ENCODE measurements at places on chromosomes 5 and 9.
A peak's percentile ranks its signal among the peaks of the same experiment; 100 is the strongest.

- DNase-seq: peak; percentile 24
These were observed 109.3 kb downstream of the ATPSCKMT start for GRCh38 chr5:10140195-10140973.

- no peak for DNase-seq
These were observed 1.5 kb upstream of the RNF180 start for GRCh38 chr5:64164166-64164565.

- no peak for DNase-seq
These were observed 18.0 kb upstream of the LHX3 start for GRCh38 chr9:136222906-136223285.

- DNase-seq: no peak
These were observed 6.4 kb upstream of the ETF1 start for GRCh38 chr5:138549414-138549813.

DNA sequence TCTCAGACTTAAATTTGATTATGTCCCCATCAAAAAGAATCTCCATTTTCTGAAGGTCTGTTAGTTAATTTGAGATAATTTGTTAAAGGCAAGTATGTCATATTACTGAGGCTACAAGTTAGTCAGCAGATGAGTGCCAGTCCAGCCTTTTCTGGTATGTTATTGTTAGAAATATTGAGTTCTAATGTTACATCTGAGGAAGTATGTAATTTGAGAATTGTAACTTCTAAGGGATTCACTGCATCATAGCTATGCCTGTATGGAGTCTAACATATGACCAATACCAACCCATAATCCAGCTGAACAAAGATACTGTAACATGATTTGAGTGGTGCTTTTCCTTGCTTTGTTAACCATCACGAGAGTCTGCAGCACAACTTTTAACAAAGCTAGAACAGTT lies 13.9 kb downstream of the SLC23A1 start:
- no peak for DNase-seq

- no peak for DNase-seq
These were observed 3.2 kb upstream of the FBXO4 start for GRCh38 chr5:41921874-41922273.

DNA sequence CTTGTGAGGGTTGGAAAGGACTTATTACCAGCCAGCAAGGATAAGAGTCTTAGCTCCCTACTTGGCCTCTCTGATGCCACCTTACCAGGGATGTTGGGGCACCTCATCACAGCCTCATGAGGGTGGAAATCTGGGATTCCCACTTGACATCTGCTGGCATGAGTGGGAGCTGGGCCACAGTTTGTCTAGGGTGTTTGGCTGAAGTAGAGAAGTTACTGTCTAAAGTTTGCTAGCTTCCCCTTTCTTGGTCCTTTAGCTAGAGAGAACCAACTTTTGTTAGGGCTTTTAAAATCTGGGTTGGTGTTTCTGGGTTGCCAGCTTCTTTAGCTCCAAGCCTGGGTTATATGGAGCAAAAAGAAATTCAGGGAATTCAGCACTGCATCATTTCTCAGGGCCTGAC lies 57.5 kb upstream of the GNA14 start:
- DNase-seq: no peak

DNA sequence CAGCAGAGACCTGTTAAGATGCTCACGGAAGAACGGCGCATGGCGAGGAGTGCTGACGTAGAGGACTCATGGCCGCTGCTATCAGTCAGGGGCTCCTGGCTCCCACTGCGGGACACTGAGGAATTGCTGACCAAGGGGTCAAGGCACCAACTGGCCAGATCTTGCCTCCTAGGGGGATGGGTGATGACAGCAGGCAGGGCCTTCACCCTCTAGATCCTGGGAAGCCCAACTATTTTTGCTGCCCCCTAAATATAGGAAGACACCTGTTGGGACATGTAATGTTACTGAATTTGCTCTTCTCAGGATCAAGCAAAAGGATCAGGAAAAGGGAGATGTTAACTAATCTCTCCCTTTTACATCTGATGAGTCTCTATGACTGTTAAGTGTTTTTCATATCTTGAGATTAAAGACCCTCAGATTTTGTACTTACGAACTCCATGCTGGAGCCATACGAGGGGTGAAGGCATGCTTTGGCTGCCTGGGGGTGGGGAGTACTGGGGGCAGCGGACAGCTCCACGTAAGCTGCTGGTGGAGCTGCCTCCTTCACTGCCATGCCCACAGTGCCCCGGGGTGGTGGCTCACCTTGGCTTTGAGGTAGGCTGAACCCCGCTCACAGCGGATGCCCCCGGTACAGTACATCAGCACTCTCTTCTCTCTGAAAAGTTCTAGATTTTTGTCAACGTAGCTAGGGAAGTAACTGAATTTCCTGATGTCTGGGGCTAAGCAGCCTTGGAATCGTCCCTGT lies 28.1 kb downstream of the TSTD2 start:
- DNase-seq: no peak

- DNase-seq: no peak
These were observed 170.8 kb upstream of the FBN2 start for GRCh38 chr5:128708841-128709240.

DNA sequence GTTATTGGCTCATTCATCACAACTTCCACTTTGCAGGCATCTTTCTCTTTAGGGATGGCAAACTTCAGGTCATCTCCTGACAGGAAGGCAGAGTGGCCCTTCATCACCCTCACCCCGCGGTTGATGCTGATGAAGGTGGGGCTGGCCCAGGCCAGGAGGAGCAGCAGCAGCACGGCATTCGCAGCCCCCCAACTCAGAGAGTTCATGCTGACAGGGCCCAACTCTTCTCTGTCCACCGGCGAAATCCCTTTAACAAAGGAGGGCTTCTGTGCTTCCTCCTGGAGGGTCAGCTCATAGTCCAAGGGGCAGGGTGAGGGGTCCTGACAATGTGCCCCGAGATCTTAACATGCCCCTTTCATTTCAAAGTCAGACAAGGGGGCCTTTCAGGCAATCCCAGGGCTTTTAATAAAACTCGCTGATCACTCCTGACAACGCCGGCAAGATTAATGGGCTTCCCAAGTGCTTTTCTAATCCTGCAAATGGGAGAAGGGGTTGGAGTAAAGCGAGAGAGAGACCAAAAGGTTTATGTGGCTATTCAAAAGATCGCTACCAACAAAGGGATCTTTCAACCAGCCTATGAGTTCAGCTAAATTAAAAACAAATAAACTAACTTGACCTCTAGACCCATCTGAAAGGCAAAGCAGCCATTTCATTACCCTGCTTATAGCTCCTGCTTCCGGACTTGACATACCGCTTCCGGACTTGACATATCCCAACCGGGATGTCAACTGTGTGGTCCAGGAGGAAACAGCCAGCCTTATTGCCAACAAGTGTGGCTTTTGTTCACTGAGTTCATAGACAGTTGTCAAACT lies 41.2 kb downstream of the FREM1 start:
- no peak for DNase-seq

GRCh38 chr9:19481971-19482404 lies 73.2 kb downstream of the ACER2 start:
- no peak for DNase-seq

- no peak for DNase-seq
These were observed 394.6 kb downstream of the PSAT1 start for GRCh38 chr9:78691542-78691941.

DNA sequence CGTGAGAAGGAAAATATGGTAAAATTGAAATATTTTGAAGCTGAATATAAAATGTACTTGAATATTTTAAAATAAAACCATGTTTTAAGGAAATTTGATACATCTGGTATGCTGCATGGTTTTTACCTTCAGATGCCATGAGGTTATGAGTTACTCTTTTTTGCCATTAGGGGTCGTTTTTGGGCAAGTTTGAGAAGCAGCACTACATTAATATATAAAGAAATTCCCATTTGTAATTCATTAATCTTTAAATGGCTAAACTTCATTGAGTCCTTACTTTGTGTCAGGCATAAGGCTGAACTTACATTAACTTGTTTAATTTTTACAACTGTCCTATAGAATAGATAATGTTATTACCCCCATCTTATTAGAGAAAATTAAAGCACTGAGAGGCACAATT lies 152.3 kb downstream of the KDM4C start:
- no peak for DNase-seq

- DNase-seq: peak; percentile 42
These were observed 566.4 kb downstream of the DNAH5 start for GRCh38 chr5:13378091-13378490.
